Upper lobe of left lung (tissue), 6 donors: ENCODE measurements at places on chromosomes 16 and 17. TPM values are rescaled to one million over a fixed set of nuclear protein-coding genes. Genes with fewer than 3 reads are reported as not detected.

Gene PRAC2
- not detected for total RNA-seq

Gene CBLN1
- total RNA-seq = 0.49 TPM

GRCh38 chr17:68993112-68993511 is 37.9 kb upstream of the ABCA8 start:
- H3K36me3 ChIP-seq = no peaks in the 10 kb centered on the region
- no peak overlapping the region for H3K4me3 ChIP-seq
- no peak for DNase-seq
- H3K4me1 ChIP-seq = no peaks in the 10 kb centered on the region
- H3K27ac ChIP-seq = no peak overlapping the region

DNA sequence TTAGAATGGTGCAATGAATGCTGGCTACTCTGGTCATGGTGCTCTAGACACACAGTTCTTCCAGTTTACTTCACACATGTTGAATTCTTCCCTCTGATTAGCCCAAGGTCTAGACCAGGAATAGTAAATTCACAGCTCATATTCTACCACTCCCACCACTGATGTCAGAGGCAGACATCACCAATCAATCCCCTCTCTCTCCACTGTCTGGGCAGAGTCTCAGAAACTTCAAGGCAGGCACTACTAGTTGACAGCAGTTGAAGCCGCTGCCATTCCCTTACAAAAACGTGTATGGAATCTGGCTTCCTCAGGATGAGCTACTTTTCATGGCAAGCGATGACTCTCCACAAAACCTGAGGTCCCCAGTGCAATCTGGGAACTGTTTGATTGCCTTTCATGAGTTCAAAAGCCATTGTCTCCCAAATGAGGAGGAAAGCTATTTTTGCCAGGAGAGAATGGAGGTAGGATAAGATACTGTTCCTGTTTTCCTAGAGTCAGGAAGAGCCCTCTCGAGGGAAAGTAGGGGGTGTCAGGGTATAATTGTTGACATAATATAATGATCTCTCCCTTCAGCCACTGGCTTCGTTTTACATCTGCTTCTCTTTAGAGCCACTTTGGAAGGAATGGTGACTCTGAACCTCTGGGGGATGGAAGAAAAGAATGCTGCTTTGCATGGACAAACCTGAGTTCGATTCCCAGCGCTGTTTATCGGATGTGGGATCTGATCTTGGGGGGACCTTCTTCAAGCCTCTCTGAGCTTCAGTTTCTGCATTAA is 90.0 kb downstream of the FOXL1 start:
- H3K27me3 ChIP-seq = no peaks in the 10 kb centered on the region
- no peak overlapping the region for H3K4me3 ChIP-seq
- no peaks in the 10 kb centered on the region for H3K36me3 ChIP-seq
- H3K4me1 ChIP-seq = peaks cover 3% of the 10 kb centered on the region
- no peak for DNase-seq

DNA sequence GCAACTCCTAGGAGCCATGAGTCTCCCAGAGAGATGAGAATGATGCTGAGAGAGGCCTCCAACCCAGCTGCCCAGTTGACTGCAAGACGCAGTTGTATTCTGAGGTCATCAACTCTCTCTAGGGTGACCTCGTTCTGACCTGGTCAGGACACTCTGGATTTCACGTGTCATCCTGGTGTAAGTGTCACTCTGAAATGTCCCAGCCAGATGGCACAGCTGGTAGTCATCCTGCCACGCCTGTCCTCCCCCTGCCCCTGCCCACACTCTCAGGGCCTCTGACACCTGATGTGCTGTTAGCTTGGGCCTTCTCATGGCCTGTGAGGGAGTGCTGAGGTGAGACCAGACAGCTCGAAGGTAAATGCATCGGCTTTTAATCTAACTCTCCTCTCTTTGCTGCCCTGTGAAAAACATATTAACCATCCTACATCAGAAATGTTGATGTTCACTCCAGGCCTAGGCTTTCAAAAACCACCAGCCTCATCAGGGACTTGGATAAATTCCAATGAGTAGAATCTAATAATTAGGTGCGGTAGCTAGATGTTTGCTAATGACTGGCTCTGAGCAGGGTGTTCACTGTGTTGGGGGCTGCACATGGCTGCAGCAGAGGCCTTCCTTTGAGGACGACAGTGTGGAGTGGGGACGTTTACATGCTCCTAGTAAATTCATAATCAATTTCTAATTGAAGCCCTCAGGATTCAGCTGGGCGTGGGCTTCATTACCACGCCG is 13.8 kb downstream of the MLYCD start:
- peaks cover 8% of the 10 kb centered on the region for H3K4me1 ChIP-seq
- H3K36me3 ChIP-seq = peaks cover 59% of the 10 kb centered on the region
- H3K27me3 ChIP-seq = no peaks in the 10 kb centered on the region
- H3K27ac ChIP-seq = peak overlapping the region; percentile 64

- no peak for DNase-seq
- no peaks in the 10 kb centered on the region for H3K36me3 ChIP-seq
- H3K27ac ChIP-seq = no peak overlapping the region
- no peaks in the 10 kb centered on the region for H3K27me3 ChIP-seq
Observed at GRCh38 chr17:27778183-27778582, 22.1 kb downstream of the NOS2 start.

GRCh38 chr16:14309001-14309886 is 238.1 kb downstream of the MRTFB start:
- no peak for DNase-seq
- no peaks in the 10 kb centered on the region for H3K27me3 ChIP-seq
- H3K36me3 ChIP-seq = no peaks in the 10 kb centered on the region
- no peak overlapping the region for H3K4me3 ChIP-seq
- H3K27ac ChIP-seq = no peak overlapping the region

GRCh38 chr16:89139907-89140361 is 31.6 kb upstream of the CDH15 start:
- H3K4me3 ChIP-seq = no peak overlapping the region
- H3K27ac ChIP-seq = no peak overlapping the region
- H3K4me1 ChIP-seq = no peaks in the 10 kb centered on the region

Gene TMEM92
- 1.3 TPM for total RNA-seq

- H3K36me3 ChIP-seq = peaks cover 28% of the 10 kb centered on the region
- H3K4me1 ChIP-seq = peaks cover 8% of the 10 kb centered on the region
- no peak for DNase-seq
- H3K27ac ChIP-seq = no peak overlapping the region
Observed at GRCh38 chr16:19073344-19073743, 5.9 kb downstream of the COQ7 start.

Gene ZG16
- not detected for total RNA-seq

DNA sequence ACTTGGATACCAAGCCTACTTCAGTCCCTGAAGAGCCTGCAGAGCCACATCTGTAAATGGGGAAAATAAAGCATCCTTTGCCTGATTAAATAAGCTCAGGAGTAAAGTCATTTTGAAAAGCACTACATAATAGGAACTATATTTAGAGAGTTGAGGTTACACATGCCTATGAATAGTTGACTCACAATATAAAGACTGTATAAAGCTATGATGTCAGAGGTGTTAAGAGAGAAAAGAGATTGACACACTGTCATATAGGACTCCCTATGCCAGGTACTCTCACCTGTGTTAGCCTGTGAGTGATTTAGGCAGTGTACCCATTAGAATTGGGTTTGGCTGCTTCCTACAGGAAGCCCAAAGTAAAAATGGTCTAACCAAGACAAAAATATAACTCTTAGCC is 87.7 kb upstream of the CRHR1 start:
- H3K27me3 ChIP-seq = no peaks in the 10 kb centered on the region
- no peak for DNase-seq
- H3K27ac ChIP-seq = no peak overlapping the region
- no peak overlapping the region for H3K4me3 ChIP-seq
- no peaks in the 10 kb centered on the region for H3K36me3 ChIP-seq
- no peaks in the 10 kb centered on the region for H3K4me1 ChIP-seq

DNA sequence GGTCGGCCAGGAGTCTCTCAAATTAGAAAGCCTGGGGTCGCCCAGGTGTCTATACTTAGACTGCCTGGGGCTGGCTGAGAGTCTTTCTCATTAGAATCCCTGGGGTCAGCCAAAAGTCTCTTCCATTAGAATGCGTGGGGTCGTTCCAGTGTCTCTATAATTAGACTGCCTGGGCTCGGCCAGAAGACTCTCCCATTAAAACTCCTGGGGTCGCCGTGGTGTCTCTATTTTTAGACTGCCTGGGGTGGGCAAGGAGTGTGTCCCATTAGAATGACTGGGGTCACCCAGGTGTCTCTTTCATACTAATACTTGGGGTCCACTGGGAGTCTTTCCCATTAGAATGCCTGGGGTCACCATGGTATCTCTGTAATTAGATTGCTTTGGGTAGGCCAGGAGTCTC is 2227.7 kb downstream of the TP53TG3F start:
- H3K4me3 ChIP-seq = no peak overlapping the region
- H3K27ac ChIP-seq = no peak overlapping the region
- DNase-seq = no peak
- no peaks in the 10 kb centered on the region for H3K27me3 ChIP-seq

Gene ZFP90
- 14.3 TPM for total RNA-seq

Gene TERB1
- not detected for total RNA-seq

GRCh38 chr17:79220713-79221291 is 146.2 kb downstream of the ENGASE start:
- DNase-seq = no peak
- H3K27ac ChIP-seq = no peak overlapping the region
- no peak overlapping the region for H3K4me3 ChIP-seq
- peaks cover 3% of the 10 kb centered on the region for H3K4me1 ChIP-seq
- H3K36me3 ChIP-seq = no peaks in the 10 kb centered on the region

Gene IGSF6
- total RNA-seq = 54.5 TPM

Gene RNF227
- total RNA-seq = 7.3 TPM

GRCh38 chr16:11624636-11625607 is 38.2 kb upstream of the LITAF start:
- no peak for DNase-seq
- H3K27me3 ChIP-seq = no peaks in the 10 kb centered on the region
- peaks cover 39% of the 10 kb centered on the region for H3K4me1 ChIP-seq
- no peak overlapping the region for H3K4me3 ChIP-seq
- H3K36me3 ChIP-seq = no peaks in the 10 kb centered on the region
- H3K27ac ChIP-seq = peak overlapping the region; percentile 83

- H3K36me3 ChIP-seq = no peaks in the 10 kb centered on the region
- H3K4me3 ChIP-seq = no peak overlapping the region
- DNase-seq = no peak
- no peaks in the 10 kb centered on the region for H3K4me1 ChIP-seq
- H3K27ac ChIP-seq = no peak overlapping the region
- no peaks in the 10 kb centered on the region for H3K27me3 ChIP-seq
Observed at GRCh38 chr16:50925758-50926357, 184.0 kb downstream of the CYLD start.

DNA sequence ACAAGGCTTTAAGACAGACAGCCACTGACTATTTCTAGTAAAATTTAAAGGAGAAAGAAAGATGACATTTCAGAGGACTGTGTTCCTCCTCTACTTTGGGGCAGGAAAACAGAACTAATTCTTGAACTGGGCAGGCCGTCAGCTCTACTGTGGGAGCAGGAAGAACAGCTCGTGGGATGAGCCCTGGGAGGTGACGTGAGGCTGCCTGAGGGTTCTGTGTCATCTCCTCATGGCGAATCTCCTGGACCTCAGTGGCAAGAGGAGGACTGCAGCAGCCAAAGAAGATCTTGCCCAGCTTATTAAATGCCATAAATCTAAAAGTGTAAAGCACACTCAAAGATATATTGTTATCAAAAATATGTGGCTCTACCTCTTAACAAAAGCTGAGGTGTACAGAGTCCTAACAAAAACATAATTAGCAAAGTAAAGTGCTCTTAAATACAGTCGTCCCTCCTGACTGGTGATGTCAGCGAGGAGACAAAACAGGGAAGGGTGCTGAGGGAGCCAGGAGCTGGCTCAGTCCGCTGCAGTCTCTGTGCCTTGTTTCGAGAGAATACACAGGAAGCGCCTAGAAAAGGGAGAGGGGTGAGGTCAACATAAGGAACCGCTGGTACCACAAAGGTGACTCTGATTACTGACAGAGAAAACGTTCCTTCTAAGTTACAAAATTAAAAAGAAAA is 58.0 kb downstream of the CREBBP start:
- no peak overlapping the region for H3K4me3 ChIP-seq
- H3K27me3 ChIP-seq = no peaks in the 10 kb centered on the region

DNA sequence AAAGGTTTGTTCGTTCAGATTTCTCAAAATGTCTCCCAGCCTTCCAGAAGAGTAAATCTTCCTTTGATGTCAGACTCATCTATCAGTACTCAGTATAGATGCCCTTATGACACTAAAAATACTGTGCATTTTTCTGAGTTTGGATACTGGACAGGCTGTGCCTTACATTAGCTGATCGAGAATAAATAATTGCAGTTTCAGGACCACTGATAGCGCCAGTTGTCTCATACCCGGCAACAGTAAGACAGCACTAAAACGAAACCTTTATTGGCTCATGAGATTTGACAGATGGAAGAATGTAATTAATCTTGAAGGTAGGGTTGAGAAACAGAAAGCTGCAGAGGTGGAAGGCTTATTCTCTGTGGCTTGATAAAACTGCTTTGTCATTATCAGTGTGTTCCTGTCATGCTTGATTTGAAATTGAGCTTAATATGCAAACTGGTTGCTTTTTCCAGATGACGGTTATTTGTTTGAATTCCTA is 1.2 kb downstream of the ATP6V0A1 start:
- peaks cover 48% of the 10 kb centered on the region for H3K4me1 ChIP-seq
- peak overlapping the region; percentile 91 for H3K27ac ChIP-seq
- H3K4me3 ChIP-seq = peak overlapping the region; percentile 78
- DNase-seq = no peak
- H3K36me3 ChIP-seq = peaks cover 22% of the 10 kb centered on the region

DNA sequence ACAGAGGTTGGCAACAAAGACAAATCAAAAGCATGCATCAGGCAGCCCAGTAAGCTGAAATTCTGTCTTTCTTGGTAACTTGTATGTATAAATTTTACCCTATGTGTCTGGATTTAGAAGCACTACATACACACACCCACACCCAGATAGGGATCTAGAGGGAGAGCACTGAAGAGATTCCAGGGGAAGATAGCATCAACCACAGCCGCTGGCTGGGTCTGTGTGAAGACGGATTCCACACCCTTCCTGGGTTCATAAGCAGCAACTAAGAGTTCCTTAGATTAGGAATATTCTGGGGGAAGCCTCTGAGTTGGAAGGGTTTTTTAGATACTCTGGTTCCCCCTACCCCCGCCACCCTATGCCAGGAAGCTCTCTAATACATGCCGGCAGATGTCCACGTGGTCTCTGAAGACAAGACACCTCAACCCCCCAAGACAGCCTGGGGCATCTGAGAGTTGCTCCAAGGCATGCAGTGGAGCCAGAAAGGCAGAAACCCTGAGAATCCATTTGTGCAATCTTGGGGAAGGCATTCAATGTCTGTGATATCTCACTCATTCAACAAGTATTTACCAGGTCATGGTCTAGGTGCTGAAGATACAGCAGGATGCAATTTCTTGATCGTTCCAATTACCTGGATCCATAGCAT is 86.4 kb downstream of the NOG start:
- H3K36me3 ChIP-seq = no peaks in the 10 kb centered on the region
- DNase-seq = no peak
- H3K27ac ChIP-seq = no peak overlapping the region
- H3K27me3 ChIP-seq = peaks cover 8% of the 10 kb centered on the region

GRCh38 chr16:11561856-11562255 is 24.9 kb downstream of the LITAF start:
- H3K36me3 ChIP-seq = no peaks in the 10 kb centered on the region
- DNase-seq = no peak
- no peaks in the 10 kb centered on the region for H3K27me3 ChIP-seq
- H3K27ac ChIP-seq = peak overlapping the region; percentile 65
- peaks cover 40% of the 10 kb centered on the region for H3K4me1 ChIP-seq
